KBM-7 (cell line): ENCODE measurements at places on chromosomes 16 and 17.

GRCh38 chr17:78724999-78725398, 57.1 kb downstream of the CYTH1 start:
- no peak for DNase-seq

DNA sequence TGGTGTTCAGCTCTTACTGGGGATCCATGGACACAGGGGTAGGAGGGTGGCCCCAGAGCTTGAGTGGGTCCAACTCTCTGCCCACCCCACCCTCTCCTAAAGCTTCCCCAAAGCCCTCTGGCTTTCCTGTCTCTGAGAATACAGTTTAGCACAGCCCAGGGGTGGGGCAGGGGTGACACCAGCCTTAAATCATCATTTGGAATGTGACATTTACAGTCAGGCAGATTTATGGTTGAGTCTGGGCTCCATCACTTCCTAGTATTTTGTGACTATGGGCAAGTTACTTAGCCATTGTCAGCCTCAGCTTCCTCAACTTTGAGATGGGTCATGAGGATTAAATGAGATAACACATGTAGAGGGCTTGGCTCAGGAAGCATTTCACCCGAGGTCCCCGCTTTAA, 193.1 kb upstream of the IRX6 start:
- DNase-seq = no peak

DNA sequence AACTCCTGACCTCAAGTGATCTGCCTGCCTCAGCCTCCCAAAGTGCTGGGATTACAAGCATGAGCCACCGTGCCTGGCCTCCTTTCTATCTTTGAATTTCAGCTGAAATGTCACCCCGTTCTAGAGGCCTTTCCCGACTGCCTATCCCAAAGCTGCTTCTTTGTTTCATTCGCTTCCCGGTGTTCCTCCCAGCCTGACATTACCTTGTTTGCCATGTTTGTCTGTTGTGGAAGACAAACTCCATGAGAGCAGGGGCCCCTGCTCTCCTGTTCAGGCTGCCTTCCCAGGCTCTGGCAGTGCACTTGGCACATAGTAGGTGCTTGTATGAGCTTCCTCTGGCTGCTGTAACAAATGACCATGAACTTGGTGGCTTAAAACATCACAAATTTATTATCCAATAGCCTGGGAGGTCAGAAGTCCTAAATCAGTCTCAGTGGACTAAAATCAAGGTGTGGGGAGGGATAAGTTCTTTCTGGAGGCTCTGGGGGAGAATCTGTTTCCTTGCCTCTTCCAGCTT, 2.6 kb upstream of the CCL22 start:
- no peak for DNase-seq

DNA sequence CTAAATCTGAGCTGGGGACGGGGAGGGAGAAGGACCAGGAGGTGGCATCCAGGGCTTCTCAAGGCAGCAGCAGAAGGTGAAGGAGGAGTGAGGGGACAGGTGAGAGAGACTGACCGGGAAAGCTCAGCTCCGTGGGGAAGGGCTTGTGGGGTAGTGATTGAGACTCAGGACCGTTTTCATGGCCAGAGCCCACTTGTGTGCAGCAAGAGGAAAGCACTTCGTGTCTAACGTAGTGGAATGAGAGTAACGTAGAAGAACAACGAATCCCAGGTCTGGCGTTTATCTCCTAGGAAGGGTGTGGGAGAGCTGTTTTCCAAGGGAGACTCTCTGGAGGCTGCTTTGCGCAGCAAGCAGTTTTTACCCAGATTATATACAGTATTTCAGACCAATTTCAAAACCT, 1.3 kb upstream of the CDH3 start:
- no peak for DNase-seq

- DNase-seq = peak; percentile 60
These were observed 804 bp downstream of the TGFB1I1 start for GRCh38 chr16:31472709-31473203.

- no peak for DNase-seq
These were observed 11.7 kb downstream of the GPRC5B start for GRCh38 chr16:19872935-19873334.

DNA sequence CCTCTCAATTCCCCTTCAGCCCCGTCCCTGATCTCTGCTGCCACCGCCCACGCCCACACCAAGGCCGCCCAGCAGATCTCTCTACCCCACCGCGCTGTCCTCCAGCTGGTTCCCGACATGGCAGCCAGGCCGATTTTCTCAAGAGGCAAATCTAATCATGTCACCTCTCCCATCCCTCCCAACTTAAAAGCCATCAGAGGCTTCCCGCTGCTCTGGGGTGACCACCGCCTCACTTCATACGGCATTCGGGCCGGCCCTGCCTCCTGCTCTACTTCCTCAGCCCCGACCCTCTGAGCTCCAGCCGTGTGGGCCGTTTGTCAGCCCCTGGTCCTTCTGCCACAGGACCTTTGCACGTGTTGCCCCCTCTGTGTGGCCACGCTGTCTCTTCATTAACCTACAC, 63.2 kb downstream of the RPH3AL start:
- no peak for DNase-seq

DNA sequence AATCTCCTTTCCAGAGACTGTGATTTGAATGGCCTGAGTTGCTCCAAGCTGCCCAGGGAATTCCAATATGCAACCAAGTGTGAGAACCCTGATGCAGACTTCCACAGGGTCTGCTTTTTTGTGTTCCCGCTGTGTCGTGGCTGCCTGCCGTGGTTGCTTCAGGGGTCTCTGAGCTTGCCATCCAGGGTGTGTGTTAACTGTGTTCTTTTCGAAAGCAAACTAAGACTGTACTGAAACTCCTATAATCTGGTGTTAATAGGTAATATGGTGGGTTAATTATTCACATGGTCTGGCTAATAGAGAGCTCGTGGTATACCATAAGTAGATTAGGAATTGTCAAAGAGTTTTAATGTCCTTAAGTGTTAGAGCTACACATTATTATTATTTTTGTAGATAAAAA, 20.7 kb downstream of the UBN1 start:
- no peak for DNase-seq

DNA sequence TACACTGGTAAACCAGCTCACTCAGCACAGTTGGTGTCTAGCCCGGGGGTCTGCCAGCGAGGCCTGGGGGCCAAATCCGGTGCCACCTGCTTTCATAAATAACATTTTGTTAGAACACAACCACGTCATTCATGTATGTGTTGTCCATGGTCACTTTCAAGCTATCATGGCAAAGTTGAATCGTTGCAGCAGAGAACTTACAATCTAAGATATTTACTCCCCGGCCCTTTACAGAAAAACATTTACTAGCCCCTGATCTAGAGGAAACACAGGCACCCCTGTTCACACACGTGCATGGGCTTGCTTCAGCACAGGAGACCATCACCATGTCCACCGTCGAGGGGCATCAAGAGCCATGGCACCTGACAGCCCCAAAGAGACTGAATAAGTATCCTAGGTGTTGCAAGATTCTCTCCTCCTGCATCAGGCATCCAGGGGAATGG, 111.4 kb upstream of the DNAH9 start:
- DNase-seq = no peak

DNA sequence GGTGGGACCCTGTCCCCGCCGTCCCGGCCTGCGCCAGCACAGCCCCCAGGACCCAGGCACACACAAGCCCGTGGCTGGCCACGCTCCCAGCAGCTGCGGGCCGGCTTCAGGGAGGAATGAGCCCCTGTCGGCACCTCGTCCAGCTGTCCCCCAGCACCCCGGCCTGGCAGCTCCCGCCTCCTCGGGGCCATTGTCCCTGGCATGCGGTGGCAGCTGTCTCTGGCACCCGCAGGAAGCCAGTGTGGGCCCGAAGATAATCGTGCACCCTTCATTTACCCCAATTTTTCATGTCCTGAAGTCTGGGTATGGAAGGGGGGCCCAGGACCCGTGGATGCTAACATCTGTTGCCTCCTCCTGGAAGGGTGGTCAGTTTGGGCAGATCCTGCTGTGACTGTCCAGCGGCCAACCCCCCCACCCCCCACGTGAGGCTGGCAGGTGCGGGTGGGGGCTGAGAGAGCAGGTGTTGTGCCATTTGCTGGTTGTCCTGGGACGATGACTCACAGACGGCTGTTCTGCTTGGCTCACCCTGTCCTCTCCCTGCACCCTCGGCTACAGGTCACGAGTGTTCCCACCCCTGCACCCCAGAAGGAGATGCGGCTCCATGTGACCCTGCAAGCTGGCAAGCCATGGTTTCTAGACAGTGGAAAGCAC, 4.0 kb upstream of the LMF1 start:
- no peak for DNase-seq

GRCh38 chr17:3835410-3836229, 10.4 kb downstream of the NCBP3 start:
- DNase-seq = no peak

GRCh38 chr17:76414334-76415295, 30.2 kb downstream of the SPHK1 start:
- peak; percentile 45 for DNase-seq

DNA sequence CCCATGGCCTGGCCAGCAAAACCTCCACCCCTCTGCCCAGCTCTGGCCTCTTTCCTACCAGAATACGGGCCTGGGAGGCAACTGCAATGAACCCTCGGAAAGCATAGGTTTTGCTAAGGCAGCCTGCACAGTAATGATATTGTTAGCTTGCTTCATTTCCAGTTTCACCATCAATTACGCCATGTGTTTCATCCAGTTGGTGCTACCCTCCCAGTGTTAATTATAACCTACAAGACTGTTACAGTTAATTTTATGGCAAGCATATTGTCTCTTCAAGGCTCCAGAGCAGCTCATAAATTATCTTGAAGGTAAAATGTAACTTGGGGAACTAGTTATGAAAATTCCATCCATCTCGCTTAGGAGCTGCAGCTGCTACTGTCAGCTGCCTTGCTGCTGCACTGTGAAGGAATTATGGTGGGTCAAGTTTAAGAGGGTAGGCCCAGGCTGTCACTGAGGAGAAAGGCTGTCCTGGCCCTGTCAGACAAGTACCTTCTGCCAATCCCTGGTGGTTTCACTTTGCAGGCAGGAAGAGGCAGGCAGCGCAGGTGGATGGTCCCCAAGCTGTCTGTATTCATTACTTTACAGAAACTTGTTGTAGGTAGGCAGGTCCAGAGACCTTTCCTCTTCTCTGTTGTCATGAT, 242.9 kb downstream of the FTO start:
- DNase-seq = peak; percentile 12

GRCh38 chr17:48429156-48429555, 858 bp downstream of the SKAP1 start:
- DNase-seq = no peak
